Endothelial cell (in vitro differentiated cells): ENCODE measurements at places on chromosomes 5 and 9. TPM values are rescaled to one million over a fixed set of nuclear protein-coding genes. Genes with fewer than 3 reads are reported as not detected.
A peak's percentile ranks its signal among the peaks of the same experiment; 100 is the strongest.

GRCh38 chr5:36641431-36641830 lies 35.0 kb downstream of the SLC1A3 start:
- H3K36me3 ChIP-seq = no peaks in the 10 kb centered on the region
- no peaks in the 10 kb centered on the region for H3K4me1 ChIP-seq
- H3K27ac ChIP-seq = no peak overlapping the region

- DNase-seq = no peak
Measured at GRCh38 chr5:172129256-172129910, 58.6 kb downstream of the STK10 start.

The NPDC1 gene
- total RNA-seq = 116 TPM

DNA sequence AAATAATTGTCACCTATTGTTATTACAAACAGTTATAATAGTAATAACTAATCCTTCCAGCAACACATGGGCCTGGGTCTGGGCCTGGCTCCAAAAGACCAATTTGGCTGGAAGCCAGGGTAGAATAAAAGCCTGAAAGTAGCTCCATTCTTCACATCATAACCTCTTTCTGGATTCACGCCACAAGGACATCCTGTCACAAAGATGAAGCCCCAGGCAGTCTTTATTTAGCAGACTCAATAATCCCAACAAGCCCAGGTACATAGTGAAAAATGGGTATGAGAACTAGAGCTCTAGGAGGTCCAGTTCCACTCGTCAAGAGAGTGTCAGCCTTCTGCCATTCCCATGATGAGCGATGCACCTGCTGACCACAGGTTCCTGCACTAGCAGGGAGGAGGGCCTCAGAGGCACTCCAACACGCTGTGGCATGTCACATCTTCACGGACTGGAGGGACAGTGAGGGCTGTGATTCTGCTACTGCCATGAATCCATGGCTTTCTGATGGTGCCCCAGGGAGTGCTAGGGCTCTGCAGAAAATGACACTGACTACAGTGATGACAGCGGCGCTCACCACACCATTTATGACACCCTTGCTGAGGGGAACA lies 124.9 kb downstream of the SPOCK1 start:
- no peak for DNase-seq
- no peaks in the 10 kb centered on the region for H3K36me3 ChIP-seq
- H3K4me3 ChIP-seq = no peak overlapping the region

The C6 gene
- not detected for total RNA-seq

- H3K27me3 ChIP-seq = peaks cover 1% of the 10 kb centered on the region
- H3K27ac ChIP-seq = no peak overlapping the region
- no peak for DNase-seq
- H3K4me3 ChIP-seq = no peak overlapping the region
- peaks cover 7% of the 10 kb centered on the region for H3K4me1 ChIP-seq
Measured at GRCh38 chr9:85553475-85553874, 188.3 kb downstream of the AGTPBP1 start.

GRCh38 chr9:115442054-115442453 lies 324.1 kb upstream of the TNC start:
- H3K27me3 ChIP-seq = no peaks in the 10 kb centered on the region
- no peak overlapping the region for H3K4me3 ChIP-seq

The ADRB2 gene
- total RNA-seq = 0.36 TPM

The DAB2IP gene
- total RNA-seq = 104 TPM

The ZNF454 gene
- 0.15 TPM for total RNA-seq

- H3K27ac ChIP-seq = no peak overlapping the region
- H3K36me3 ChIP-seq = no peaks in the 10 kb centered on the region
- H3K27me3 ChIP-seq = no peaks in the 10 kb centered on the region
Measured at GRCh38 chr5:112583166-112583565, 154.5 kb upstream of the APC start.

DNA sequence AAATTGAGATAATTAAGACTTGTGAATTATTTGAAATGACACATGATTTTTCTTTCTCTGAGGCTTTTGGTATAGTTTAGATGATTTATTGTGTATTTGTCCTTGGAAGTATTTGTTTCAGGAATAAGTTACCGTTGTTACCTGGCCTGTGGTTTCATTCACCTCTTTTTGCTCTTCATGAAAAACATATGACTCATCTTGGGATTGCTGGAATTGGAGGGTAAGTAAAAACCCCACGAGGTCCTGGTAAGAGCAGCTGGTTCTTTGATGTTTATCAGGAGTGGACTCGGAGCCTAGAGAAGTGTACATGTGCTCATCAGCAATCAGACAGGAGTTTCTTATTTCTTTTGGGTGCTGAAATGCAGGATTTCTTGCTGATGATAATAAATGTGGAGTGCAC lies 275.3 kb downstream of the PSAT1 start:
- no peak overlapping the region for H3K4me3 ChIP-seq
- no peak overlapping the region for H3K27ac ChIP-seq
- no peaks in the 10 kb centered on the region for H3K27me3 ChIP-seq
- no peaks in the 10 kb centered on the region for H3K36me3 ChIP-seq
- H3K4me1 ChIP-seq = peaks cover 10% of the 10 kb centered on the region
- no peak for DNase-seq

- no peak overlapping the region for H3K27ac ChIP-seq
- DNase-seq = no peak
- H3K4me3 ChIP-seq = no peak overlapping the region
- H3K4me1 ChIP-seq = peaks cover 22% of the 10 kb centered on the region
- peaks cover 27% of the 10 kb centered on the region for H3K36me3 ChIP-seq
Measured at GRCh38 chr9:130117376-130117775, 54.8 kb upstream of the NCS1 start.

DNA sequence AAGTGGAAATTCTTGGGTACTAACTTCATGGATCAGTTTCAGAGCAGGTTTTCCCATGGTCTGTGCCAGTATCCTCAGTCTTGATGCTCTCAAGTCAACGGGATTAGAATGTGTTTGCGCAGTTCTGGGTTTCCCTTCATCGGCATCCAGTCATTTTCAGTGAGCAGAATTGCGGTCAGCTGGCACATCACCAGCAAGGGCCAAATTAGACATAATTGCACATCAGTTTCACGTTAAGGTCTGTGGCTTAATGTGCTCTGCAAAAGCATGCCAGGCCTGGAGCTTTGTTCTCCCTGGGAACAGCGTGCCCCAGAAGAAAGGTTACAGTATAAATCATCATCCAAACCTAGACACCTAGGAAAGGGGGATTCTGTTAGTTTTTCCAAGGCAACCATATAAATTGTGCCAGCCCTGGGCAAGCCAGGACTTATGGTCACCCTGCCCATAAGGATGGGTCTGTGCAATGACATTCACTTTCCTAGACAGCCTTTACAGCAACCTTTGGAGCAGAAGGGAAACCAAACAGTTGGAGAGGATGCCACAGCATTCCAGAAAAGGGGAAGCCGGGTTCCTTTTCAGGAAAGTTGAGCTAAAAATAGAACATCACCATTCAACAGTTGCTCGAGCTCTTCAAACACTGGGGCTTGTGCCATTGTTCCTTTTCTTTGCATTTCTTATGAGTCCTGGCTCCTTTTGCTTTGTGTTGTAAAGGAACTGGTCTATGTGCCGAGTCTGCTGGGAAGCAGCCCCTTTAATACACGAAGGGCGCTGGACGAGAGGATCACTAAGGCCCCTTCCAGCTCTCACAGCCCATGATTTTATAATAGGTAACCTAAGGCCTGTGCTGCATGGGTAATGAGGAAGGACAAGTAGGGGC lies 23.1 kb downstream of the IQGAP2 start:
- H3K4me1 ChIP-seq = peaks cover 40% of the 10 kb centered on the region
- H3K27me3 ChIP-seq = peaks cover 2% of the 10 kb centered on the region
- peak overlapping the region; percentile 93 for H3K27ac ChIP-seq
- peak overlapping the region; percentile 70 for H3K4me3 ChIP-seq
- no peaks in the 10 kb centered on the region for H3K36me3 ChIP-seq

The CAMK2A gene
- total RNA-seq = 1.1 TPM

The WNK2 gene
- 0.82 TPM for total RNA-seq

DNA sequence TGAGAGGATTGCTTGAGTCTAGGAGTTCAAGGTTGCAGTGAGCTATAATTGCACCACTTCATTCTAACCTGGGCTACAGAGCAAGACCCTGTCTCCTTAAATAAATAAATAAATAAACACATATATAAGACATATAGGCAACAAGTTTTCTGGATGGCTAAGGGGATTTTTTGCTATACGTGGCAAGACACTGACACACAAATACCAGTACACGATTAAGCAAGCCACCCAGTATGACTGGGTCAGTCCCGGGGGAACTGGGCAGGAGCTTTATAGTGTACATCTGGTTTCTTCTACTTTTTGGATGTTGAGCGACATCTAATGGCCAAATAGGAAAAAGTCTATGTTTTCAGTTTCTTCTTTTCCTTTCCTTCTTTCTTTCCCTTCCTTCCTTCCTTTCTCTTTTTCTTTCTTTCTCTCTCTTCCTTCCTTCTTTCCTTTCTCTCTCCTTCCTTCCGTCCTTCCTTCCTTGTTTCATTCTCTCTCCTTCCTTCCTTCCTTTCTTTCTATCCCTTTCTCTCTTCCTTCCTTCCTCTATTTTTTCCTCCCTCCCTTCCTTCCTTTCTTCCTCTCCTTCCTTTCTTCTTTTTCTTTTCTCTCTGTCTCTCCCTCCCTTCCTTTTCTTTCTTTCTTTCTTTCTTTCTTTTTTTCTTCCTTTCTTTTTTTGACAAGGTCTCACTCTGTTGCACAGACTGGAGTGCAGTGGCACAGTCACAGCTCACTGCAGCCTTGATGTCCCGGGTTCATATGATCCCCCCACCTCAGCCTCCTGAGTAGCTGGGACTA lies 47.0 kb upstream of the PLIN2 start:
- peaks cover 23% of the 10 kb centered on the region for H3K4me1 ChIP-seq
- no peaks in the 10 kb centered on the region for H3K36me3 ChIP-seq
- no peaks in the 10 kb centered on the region for H3K27me3 ChIP-seq
- H3K4me3 ChIP-seq = no peak overlapping the region
- peak; percentile 16 for DNase-seq
